B cell (primary cell): ENCODE measurements at places on chromosomes 2 and 18.

DNA sequence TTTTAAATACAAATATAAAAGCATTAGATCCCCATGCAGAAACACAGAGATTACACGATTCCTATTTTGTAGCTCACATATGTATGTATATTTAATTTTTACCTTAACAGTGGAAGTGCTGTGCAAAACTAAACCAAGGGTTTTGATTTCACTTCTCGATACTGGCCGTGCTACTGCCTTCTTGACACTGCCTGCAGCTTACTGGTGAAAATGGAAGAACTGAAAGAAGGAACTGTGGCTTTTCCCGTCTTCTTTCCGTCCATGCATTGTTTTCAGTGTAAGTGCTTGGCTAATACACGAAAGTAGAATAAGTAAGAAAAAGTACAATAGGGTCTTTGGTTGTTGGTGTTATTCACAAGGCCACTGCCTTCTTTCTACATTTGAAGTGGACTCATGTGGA lies 129.5 kb downstream of the NDUFA10 start:
- DNase-seq = no peak

GRCh38 chr2:241692448-241692847 lies 5.8 kb upstream of the DTYMK start:
- DNase-seq = no peak

GRCh38 chr2:16691261-16691660 lies 25.6 kb upstream of the CYRIA start:
- DNase-seq = no peak

DNA sequence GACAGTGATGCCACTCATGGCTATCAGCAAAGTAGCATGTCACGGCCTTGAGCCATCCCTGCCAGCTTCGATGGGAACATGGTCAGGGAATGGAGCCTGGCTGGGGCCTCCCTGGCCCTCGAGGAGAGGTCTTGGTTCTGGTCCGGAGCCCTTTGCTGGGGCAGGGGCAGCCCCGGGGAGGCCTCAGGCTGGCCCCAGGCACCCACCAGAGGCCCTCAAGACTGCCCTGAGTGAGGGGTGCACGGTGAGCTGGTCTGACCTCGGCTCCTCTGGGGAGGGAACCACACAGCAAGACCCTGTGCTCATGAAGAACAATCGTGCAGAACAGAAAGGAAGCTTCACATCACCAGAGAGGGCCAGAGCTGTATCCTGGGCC lies 75.2 kb upstream of the OTOS start:
- DNase-seq = no peak

GRCh38 chr2:224722250-224722649 lies 6.1 kb upstream of the CCDC195 start:
- no peak for DNase-seq

GRCh38 chr2:148167241-148167766 lies 146.4 kb downstream of the MBD5 start:
- no peak for DNase-seq

GRCh38 chr18:34342960-34343359 lies 118.2 kb upstream of the NOL4 start:
- no peak for DNase-seq

GRCh38 chr18:29874519-29875098 lies 1167.9 kb downstream of the DSC3 start:
- DNase-seq = no peak

DNA sequence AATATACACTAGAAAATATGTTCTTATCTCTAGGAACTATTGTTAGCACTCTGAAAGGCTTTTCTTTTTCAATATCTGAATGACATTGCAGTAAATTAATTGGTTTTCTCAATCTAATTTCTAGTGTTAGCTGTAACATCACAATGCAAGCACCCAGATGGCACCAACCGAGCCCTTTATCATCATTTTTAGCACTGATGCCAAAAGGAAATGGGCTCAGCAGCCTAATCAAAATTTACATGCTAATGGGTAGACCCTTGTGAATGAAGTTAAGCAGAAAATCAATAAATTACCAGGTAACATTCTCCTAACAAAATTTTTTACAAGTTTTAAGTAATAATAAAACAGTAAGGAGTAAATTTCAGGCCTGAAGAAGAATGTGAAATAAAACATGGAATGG lies 53.5 kb upstream of the PGAP1 start:
- no peak for DNase-seq

GRCh38 chr2:7722212-7722910 lies 805.1 kb downstream of the RNF144A start:
- no peak for DNase-seq

DNA sequence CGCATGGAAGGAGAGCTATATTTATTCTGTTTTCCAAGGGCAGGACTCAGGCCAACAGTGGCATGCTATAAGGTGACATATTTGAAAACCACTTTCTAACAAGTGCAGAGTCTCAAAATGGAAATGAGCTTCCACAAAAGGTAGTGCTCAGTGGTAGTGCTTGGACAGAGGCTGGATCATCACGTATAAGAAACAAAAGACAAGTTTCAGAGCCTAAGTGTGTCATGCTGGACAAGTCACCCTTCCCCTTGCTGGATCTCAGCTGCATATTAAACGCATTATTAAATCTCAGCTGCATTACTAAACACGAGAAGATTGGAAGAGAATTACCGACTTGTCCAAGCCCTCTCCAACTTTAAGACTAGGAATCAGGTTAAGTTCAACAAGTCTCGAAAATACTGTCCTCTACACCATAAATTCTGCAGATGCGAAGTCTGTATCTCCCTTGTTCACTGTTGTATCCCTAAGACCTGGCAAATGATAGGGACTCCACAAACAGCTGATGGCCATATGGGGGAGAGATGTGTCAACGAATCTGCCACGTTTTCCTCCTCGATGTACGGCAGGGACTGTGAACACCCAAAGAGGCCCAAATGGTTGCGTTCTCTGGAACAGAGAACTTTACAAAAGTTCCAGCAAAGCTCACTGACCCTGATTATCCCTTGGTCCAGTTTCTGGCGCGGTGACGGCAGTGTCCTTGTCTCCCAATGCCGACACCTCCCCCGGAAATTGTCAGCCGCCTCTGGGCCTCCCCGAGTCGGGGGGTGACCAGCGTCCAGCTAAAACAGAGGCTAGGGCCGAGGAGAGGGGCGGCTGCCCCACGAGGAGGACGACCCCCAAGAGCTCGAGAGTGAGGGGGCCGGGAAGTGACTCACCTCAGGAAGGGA lies 611 bp downstream of the NOL10 start:
- DNase-seq = no peak

DNA sequence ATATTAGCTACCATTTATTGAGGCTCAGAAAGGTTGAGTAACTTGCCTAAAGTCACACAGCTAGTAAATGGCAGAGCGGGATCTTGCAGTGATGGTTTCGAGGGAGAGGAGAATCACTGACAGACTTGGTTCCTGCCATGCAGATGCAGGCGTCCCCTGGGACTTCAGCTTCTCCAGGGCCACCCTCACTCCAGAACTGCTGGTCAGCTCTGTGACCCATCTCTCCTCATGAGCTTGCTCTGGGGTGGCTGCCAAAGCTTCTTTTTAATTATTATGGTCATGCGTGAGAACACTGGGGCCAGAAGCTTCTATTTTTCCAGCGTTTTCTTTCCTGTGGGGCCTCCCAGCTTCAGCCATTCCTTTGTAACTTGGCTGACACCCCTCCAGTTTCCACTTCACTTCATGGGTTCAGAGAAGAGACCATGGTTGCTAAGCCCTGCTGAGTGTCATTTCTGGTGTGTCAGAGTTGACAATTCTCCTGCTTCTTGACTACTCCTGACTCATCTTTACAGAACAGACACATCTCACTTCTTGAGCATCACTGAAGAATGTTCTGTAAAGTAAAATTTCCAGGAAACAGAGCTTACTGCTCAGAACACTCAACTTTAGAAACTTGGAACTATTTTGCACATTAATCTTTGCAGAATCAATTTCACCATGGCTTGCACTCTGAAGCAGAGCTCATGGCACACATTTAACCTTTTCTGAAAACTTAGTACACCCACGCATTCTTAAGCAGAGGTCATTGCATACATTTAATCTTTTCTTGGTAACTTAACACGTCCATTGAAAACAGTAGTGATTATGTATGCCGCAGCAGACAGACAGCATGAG lies 70.4 kb downstream of the IL1R2 start:
- no peak for DNase-seq

DNA sequence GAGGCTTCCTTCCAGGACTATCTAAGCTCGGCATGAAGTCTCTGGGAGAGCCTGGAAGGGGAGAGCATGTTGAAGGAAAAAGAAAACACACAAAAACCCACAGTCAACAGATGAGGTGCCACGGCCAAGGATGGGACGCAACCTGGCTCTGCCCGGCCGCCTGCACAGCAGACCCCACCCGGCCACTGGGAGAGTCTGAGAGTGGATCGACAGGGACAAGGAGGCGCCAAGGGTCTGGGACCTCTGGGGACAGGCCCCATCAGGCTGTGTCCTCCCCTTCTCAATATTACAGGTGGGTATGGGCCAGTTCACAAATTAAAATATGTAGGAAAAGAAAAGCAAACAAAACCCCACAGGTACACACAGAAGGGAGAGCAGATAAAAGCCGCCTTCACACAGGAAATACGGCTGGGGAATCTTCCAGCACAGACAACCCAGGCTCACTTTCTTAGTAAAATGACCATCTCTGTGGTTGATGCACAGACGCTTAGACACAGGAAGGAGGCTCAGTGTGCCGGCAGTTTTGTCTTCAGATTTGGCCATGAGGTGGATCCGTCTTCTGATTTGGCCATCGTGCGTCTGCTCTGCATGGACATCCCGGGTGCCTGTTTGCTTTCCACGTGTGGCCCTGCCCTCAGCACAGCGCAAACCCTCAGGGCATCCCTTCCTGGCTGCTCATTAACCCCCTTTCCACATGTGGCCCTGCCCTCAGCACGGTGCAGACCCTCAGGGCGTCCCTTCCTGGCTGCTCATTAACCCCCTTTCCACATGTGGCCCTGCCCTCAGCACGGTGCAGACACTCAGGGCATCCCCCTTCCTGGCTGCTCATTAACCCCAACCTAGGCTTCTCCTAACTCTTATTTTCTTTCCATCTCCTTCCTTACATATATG lies 138.4 kb downstream of the EIPR1 start:
- no peak for DNase-seq

DNA sequence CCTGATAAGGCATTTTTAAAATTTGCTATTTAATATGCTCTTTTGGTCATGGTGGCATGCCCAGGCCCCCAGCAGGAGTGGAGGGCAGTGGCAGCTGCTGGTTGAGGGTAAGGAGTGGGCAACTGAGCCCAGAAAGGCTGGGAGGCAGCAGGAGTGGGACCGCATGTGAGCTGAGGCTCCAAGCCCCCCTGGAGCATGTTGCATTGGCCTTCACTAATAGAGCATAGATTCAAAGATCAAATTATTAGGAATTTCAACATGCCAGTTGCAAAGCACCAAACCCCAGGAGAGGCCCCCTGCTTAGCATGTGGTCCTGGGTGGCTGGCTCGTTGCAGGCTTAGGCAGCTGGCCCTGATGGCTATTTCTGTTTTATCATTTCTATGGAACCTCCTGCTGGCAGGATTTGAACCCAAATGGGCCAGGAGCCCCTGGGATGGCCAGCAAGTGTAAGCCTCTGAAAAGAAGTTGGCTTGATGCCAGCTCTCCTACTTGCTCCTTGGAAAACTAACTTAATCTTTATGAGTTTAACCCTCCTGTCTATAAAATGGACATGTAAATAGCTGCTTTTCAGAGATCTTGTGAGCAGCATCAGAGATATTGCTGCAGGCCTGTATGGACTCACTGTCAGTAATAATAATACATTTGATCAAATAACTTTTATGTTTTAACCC lies 42.1 kb upstream of the TMEM131 start:
- DNase-seq = no peak

DNA sequence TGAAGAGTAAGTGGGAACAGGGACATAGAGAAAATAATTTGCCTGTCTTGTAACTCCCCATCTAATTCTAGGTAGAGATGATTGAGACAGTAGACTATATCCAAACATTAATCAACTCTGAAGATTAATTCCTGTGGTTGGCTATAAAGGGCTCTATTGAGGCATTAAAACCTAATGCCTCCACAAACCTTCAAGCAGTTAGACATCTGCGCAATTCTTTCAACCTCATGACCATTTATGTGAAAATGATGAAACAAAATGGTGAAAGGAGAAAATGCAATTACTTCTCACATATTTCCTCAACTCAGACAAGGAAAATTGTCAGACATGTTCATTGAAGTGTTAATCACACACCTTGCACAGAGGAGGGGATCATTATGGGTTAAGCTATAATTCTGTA lies 164.5 kb upstream of the MYT1L start:
- DNase-seq = no peak

DNA sequence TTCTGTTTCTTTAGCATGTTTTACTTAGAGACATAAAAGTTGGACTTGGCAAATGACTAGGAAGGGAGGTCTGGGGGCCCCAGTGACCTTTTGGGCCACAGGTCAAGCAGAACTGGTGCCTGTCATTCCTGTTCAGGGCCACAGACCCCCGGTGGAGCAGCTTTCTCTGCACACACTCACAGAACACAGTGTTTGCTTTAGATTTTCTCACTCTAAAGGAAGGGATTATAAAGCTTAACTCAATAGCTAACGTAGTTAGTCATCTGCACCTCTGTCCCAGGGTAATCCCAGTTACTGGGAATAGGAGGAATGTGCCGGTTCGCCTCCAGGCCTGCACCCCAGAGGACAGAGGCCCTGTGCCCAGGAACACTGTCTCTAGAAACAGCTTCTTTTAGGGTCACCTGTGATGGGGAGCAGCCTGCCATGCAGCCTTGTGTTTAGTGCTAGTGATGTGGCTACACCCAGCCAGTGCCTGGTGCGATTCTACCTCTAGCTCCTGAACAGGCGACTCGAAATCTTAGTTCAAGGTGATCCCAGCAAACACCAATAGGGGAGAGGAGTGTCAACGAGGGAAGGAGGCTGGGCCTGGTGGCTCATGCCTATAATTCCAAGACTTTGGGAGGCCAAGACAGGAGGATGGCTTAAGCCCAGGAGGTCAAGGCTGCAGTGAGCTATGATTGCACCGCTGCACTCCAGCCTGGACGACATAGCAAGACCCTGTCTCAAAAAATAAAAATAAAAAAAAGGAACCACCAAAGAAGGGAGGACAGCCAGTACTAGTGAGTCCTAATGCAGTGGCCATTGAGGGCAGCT lies 11.6 kb downstream of the SPATA3 start:
- DNase-seq = no peak

DNA sequence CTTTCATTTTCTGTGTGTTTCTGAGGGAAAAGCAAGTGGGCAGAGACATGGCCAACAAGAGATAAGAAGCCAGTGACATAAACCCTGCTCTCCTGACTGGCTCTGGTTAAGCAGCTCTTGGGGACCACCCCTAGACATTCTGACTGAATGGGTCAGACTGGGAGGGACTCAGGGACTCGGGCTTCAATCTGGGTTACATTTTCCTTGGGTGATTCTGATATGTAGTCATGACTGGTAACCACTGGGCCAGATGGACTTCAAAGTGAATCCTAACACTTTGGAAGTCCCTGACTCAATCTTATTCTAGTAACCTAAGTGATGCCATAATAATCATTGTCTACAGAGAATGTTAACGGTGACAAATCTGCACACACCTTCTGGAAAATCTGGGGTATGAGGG lies 397.8 kb downstream of the NBAS start:
- no peak for DNase-seq

DNA sequence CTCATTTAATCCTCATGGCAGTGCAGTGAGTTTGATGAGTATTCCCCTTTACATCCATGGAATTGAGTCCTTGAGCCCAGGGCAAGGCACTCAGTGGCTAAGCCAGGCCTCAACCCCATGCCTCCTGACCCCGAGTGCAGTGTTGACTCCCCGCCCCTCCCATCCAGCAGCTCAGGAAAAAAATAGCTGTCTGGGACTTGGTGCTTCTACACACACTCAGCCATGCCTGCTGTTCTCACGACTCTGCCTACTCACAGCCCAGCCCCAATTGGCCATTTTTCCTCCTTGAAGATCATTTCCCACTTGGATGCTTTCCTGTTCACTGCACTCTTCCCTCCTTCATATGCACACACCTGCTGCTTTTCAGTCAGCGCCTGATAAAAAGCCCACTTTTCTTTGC lies 8.8 kb downstream of the FOSL2 start:
- DNase-seq = no peak
